ENCODE measurements at places on chromosomes 11 and 22. TPM values are rescaled to one million over a fixed set of nuclear protein-coding genes. Genes with fewer than 3 reads are reported as not detected.

DDI1 gene
- total RNA-seq: not detected

GLYATL1 gene
- total RNA-seq: 0.42 TPM

SMIM35 gene
- total RNA-seq: not detected

KDELR3 gene
- not detected for total RNA-seq

SYT9 gene
- total RNA-seq: 3.7 TPM

CDC42EP2 gene
- 23.5 TPM for total RNA-seq

THY1 gene
- 22.0 TPM for total RNA-seq

DEUP1 gene
- total RNA-seq: not detected

DNA sequence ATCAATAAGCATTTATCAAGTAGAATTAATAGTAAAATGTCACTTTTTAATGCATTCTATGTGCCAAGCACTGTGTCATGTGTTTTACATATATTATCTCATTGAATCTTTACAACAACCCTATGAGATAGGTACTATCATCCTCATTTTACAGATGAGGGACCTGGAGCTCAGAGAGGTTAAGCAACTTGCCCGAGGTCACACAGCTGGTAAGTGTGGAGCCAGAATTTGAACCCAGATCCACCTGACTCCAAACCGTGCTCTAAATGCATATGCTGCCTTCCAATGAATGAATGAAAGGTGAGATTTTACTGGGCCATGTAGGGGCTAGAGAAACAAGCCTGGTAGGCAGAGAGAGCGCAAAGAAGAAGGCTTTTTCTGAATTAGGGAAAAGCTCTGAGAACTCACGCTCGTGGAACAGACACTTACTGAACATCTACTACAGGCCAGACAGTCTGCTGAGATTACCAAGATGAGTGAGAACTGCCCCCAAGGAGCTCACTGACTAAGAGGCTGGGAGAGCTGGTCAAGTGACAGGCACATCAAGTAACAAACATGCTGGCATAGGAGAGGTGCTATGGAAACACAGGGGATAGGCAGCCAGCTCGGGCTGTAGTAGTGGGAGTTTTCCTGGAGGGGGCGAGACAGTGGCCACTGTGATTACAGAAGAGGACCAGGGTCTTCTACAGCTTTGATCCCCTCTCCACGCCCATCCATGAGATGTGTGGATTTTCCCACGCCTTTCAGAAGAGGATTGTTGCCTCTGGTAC lies 4.4 kb downstream of the ABCG4 start:
- H3K27ac ChIP-seq: no peak overlapping the region
- no peak for DNase-seq
- H3K36me3 ChIP-seq: no peaks in the 10 kb centered on the region
- H3K4me3 ChIP-seq: no peak overlapping the region
- peaks cover 1% of the 10 kb centered on the region for H3K4me1 ChIP-seq
- peaks cover 4% of the 10 kb centered on the region for H3K27me3 ChIP-seq

GRCh38 chr22:46050916-46051614 lies 74.1 kb upstream of the WNT7B start:
- H3K27me3 ChIP-seq: no peaks in the 10 kb centered on the region
- H3K4me1 ChIP-seq: no peaks in the 10 kb centered on the region
- H3K36me3 ChIP-seq: no peaks in the 10 kb centered on the region
- H3K4me3 ChIP-seq: no peak overlapping the region

- no peak overlapping the region for H3K27ac ChIP-seq
- no peaks in the 10 kb centered on the region for H3K27me3 ChIP-seq
- H3K36me3 ChIP-seq: no peaks in the 10 kb centered on the region
- no peak overlapping the region for H3K4me3 ChIP-seq
Observed at GRCh38 chr11:128528294-128528693, 59.1 kb downstream of the ETS1 start.

GRCh38 chr11:79406376-79406775 lies 34.5 kb downstream of the TENM4 start:
- no peak overlapping the region for H3K4me3 ChIP-seq
- peaks cover 4% of the 10 kb centered on the region for H3K36me3 ChIP-seq
- no peak overlapping the region for H3K27ac ChIP-seq

GRCh38 chr11:22556381-22556780 lies 69.2 kb downstream of the FANCF start:
- no peak overlapping the region for H3K27ac ChIP-seq
- peaks cover 1% of the 10 kb centered on the region for H3K27me3 ChIP-seq
- DNase-seq: no peak
- peaks cover 28% of the 10 kb centered on the region for H3K4me1 ChIP-seq
- H3K4me3 ChIP-seq: no peak overlapping the region
- no peaks in the 10 kb centered on the region for H3K36me3 ChIP-seq

DNA sequence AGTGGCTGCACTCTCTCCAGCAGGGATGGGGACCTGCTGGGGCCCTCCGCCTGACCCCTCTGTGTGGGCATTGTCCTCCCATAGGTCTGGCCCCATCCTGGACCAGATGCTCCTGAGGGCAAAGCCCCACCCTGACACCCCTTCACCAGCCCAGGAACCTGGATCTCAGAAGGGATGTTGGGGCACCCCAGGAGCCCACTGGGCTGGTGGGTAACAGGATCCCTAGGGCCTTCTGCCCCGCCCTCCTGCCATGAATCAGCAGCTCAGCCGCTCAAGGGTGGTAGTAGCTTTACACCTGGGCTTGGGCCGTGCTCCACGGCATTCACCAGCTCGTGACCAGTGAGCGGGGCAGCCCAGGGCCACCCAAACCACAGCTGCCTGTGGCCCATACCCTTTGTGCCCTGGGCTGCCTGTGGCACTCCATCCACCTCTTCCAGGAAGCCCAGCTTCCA lies 1.0 kb upstream of the MAPK12 start:
- H3K4me1 ChIP-seq: no peaks in the 10 kb centered on the region
- no peaks in the 10 kb centered on the region for H3K36me3 ChIP-seq
- peaks cover 8% of the 10 kb centered on the region for H3K27me3 ChIP-seq
- no peak overlapping the region for H3K27ac ChIP-seq

GRCh38 chr11:99376463-99376862 lies 355.7 kb downstream of the CNTN5 start:
- H3K36me3 ChIP-seq: no peaks in the 10 kb centered on the region
- no peak overlapping the region for H3K4me3 ChIP-seq
- no peaks in the 10 kb centered on the region for H3K27me3 ChIP-seq
- DNase-seq: no peak
- H3K4me1 ChIP-seq: no peaks in the 10 kb centered on the region
- no peak overlapping the region for H3K27ac ChIP-seq

DNA sequence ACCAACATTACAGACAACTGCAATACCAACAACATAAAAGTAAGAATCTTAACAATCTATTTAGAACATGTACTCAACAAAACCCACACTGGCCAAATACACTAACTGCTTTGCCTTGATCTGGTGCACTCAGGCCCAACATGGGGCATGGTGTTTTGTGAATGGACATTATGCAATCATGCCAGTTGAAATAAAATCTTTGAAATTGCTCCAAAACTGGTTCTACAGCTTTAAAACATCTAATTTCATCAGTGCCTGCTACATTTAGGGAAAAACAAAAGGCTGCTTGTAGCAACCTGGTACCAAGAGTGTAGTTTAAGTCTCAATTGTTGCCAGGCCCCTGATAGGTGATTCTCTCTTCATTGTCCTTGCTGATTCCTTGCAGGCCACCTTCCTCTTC lies 3.3 kb upstream of the CTR9 start:
- no peak overlapping the region for H3K27ac ChIP-seq
- no peaks in the 10 kb centered on the region for H3K27me3 ChIP-seq
- H3K4me3 ChIP-seq: no peak overlapping the region
- peaks cover 3% of the 10 kb centered on the region for H3K4me1 ChIP-seq

DNA sequence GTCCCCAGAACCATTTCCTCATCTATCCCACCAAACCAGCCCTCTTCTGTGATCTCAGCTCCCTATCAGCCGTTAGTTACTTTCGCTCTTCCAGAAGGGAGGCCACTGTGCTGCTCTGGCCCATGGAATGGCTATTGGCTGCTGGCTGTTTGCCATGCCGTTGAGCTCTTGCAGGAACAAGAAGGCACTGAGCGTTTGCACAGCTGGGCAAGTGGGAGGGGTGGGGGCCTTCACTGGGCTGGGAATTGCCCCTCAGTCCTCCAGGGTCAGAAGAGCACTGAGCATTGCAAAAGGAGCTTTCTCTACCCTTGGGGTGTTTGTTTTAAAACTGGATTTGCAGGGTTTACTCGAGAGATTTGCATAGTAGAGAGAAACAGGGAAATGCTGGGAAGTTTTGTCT lies 129.0 kb upstream of the PARVA start:
- peaks cover 17% of the 10 kb centered on the region for H3K4me1 ChIP-seq
- peaks cover 2% of the 10 kb centered on the region for H3K27me3 ChIP-seq
- DNase-seq: no peak
- H3K36me3 ChIP-seq: no peaks in the 10 kb centered on the region
- H3K27ac ChIP-seq: no peak overlapping the region

GRCh38 chr22:29901354-29901753 lies 18.4 kb downstream of the MTMR3 start:
- peaks cover 4% of the 10 kb centered on the region for H3K4me1 ChIP-seq
- DNase-seq: no peak
- H3K36me3 ChIP-seq: no peaks in the 10 kb centered on the region
- H3K27me3 ChIP-seq: peaks cover 2% of the 10 kb centered on the region
- H3K27ac ChIP-seq: no peak overlapping the region

GRCh38 chr11:17208257-17208999 lies 642 bp upstream of the PIK3C2A start:
- H3K4me1 ChIP-seq: peaks cover 16% of the 10 kb centered on the region
- no peaks in the 10 kb centered on the region for H3K36me3 ChIP-seq
- peak; percentile 50 for DNase-seq
- H3K4me3 ChIP-seq: peak overlapping the region; percentile 96
- H3K27me3 ChIP-seq: peaks cover 5% of the 10 kb centered on the region

GRCh38 chr22:39017596-39018365 lies 3.1 kb upstream of the APOBEC3D start:
- no peak overlapping the region for H3K27ac ChIP-seq
- peaks cover 7% of the 10 kb centered on the region for H3K4me1 ChIP-seq
- no peak for DNase-seq
- peaks cover 8% of the 10 kb centered on the region for H3K27me3 ChIP-seq

- H3K4me3 ChIP-seq: peak overlapping the region; percentile 87
- H3K27me3 ChIP-seq: peaks cover 7% of the 10 kb centered on the region
- H3K36me3 ChIP-seq: no peaks in the 10 kb centered on the region
- H3K27ac ChIP-seq: peak overlapping the region; percentile 99
- DNase-seq: no peak
- H3K4me1 ChIP-seq: peaks cover 15% of the 10 kb centered on the region
Observed at GRCh38 chr11:94128291-94128745, 323 bp upstream of the PANX1 start.

GRCh38 chr11:1548221-1549070 lies 23.6 kb downstream of the DUSP8 start:
- H3K4me1 ChIP-seq: peaks cover 3% of the 10 kb centered on the region
- no peak overlapping the region for H3K27ac ChIP-seq
- H3K27me3 ChIP-seq: peaks cover 9% of the 10 kb centered on the region
- DNase-seq: peak; percentile 73
- H3K36me3 ChIP-seq: peaks cover 4% of the 10 kb centered on the region

GRCh38 chr11:129279326-129280026 lies 87.4 kb upstream of the ARHGAP32 start:
- H3K27ac ChIP-seq: peak overlapping the region; percentile 70
- no peaks in the 10 kb centered on the region for H3K36me3 ChIP-seq
- peak overlapping the region; percentile 89 for H3K4me3 ChIP-seq
- H3K4me1 ChIP-seq: peaks cover 39% of the 10 kb centered on the region
- H3K27me3 ChIP-seq: peaks cover 5% of the 10 kb centered on the region

DNA sequence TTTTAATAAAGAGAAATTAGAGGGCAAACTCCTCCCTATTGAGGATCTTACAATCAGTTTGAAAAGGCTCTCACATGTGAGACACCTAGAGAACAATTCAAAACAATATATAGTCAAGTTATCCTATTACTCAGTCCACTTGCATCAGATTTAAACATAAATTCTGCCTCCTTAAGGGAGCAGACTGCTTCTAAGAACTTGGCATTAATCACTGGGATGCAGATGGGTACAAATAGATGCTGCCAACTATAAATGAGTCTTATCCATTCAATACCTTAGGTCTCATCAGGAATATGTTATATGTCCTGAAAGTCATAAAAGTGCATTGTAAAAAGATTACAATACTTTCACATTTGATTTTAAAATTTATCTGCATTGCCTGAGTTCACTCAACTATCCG lies 269.3 kb upstream of the KIRREL3 start:
- no peak for DNase-seq
- H3K4me3 ChIP-seq: no peak overlapping the region
- peaks cover 11% of the 10 kb centered on the region for H3K36me3 ChIP-seq

- no peaks in the 10 kb centered on the region for H3K36me3 ChIP-seq
- H3K27me3 ChIP-seq: no peaks in the 10 kb centered on the region
- no peak overlapping the region for H3K4me3 ChIP-seq
- no peak overlapping the region for H3K27ac ChIP-seq
- H3K4me1 ChIP-seq: no peaks in the 10 kb centered on the region
Observed at GRCh38 chr11:85281550-85281949, 345.6 kb downstream of the DLG2 start.

- DNase-seq: peak; percentile 30
- no peaks in the 10 kb centered on the region for H3K27me3 ChIP-seq
- no peak overlapping the region for H3K4me3 ChIP-seq
- no peaks in the 10 kb centered on the region for H3K4me1 ChIP-seq
Observed at GRCh38 chr11:86245369-86246292, 1.1 kb downstream of the EED start.

- peaks cover 8% of the 10 kb centered on the region for H3K36me3 ChIP-seq
- no peak overlapping the region for H3K4me3 ChIP-seq
- DNase-seq: no peak
- H3K27ac ChIP-seq: no peak overlapping the region
- H3K27me3 ChIP-seq: peaks cover 6% of the 10 kb centered on the region
Observed at GRCh38 chr22:29336751-29337490, 21.4 kb upstream of the RASL10A start.
